ENCODE measurements at places on chromosomes 1 and 21.

DNA sequence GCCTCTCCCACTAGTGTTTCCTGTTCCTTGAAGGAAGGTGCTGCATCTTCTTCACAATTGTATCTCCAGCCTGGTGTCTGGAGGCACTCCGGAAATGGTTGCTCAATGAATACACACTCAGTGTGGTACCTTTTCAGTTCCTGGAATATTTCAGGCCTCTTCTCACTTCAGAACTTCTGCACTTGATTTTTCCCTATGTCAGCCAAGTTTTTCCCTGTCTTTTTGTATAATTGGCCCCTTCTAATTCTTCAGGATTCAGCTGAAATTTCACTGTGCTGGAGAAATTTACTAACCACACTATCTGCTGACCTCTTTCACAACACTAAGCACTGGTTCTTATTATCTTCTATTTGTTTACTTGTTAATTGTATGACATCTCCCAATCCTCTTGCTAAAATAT, 61.2 kb upstream of the MAP10 start:
- ATAC-seq = no peak

DNA sequence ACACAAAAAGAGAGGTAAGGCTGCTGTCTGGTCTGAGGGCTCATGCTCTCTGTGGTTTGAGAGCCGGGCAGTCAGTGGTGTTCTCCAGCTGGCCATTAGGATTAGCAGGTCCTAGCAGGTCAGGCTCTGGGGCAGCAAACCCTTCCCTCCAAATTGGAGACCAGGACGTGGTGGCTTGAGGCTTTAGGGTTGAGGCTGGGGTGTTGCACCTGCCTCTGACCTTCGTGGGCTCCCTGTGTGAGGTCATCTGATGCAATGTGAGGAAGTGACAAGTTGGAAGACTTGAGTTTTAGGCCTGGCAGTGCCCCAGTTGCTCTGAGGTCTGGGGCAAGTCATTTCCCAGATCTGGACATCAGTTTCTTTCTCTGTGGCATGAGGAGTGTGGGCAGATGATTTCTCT, 24.4 kb downstream of the SZRD1 start:
- ATAC-seq = no peak

GRCh38 chr1:5991381-5992025, 722 bp downstream of the NPHP4 start:
- peak; percentile 3 for ATAC-seq

GRCh38 chr1:235954306-235955283, 87.9 kb upstream of the LYST start:
- no peak for ATAC-seq

GRCh38 chr1:76250271-76250670, 175.7 kb downstream of the ST6GALNAC3 start:
- ATAC-seq = no peak

GRCh38 chr1:201826830-201827229, 2.1 kb upstream of the IPO9 start:
- ATAC-seq = no peak

DNA sequence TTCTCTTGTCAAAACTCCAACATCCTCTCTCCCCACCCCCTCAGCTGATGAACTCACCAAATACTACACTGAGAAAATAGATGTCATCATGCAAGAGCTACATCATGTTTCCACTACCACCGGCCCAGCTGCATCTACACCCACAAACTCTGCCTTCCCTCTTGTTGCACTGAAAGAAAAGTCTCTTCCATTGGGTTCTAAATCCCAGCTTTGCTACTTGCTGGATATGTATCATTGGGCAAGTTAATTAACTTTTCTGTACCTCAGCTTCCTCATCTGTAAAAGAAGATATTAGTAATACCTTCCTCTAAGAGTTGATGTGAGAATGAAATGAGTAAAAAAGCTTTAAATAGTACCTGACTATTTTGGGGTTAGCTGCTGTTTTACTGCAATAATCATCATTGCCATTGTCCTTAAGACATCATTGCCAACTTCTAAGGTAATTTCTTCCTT, 108.6 kb downstream of the OLFML2B start:
- no peak for ATAC-seq

- ATAC-seq = no peak
Observed at GRCh38 chr1:223143537-223144248, 645 bp upstream of the TLR5 start.

- no peak for ATAC-seq
Observed at GRCh38 chr1:43580039-43580438, 49.4 kb downstream of the PTPRF start.

- no peak for ATAC-seq
Observed at GRCh38 chr21:39489380-39489924, 37.7 kb downstream of the SH3BGR start.

- ATAC-seq = no peak
Observed at GRCh38 chr1:226674892-226675714, 64.0 kb downstream of the ITPKB start.

GRCh38 chr21:24994717-24995116, 612.6 kb downstream of the MRPL39 start:
- no peak for ATAC-seq

- peak; percentile 4 for ATAC-seq
Observed at GRCh38 chr1:32701951-32702598, 495 bp downstream of the SYNC start.
